DMS53 (cell line): ENCODE measurements at places on chromosomes 5 and 9.
A peak's percentile ranks its signal among the peaks of the same experiment; 100 is the strongest.

DNA sequence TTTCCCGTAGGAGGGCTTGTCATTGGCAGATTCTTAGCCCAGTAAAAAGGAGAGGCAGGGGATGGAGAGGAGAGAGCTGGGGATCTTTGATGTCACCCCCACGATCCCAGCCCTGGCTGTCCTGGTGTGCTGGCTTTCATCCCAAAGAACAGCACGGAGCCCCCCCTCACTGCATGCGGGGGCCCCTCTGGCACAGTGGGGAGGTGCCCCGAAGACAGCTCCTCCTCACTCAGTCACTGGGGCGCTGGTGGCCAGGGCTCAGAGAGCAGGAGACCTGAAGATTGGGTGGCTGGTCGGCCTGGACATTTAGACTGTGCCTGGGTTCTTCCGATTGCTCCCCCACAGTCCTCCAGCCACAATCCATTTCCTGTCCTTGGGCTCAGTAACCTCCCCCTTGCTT is 207.5 kb downstream of the MELK start:
- DNase-seq = no peak

GRCh38 chr5:6261256-6261655 is 117.1 kb downstream of the MED10 start:
- DNase-seq = no peak

GRCh38 chr5:64144425-64145215 is 21.0 kb upstream of the RNF180 start:
- DNase-seq = no peak

GRCh38 chr9:81631218-81631745 is 58.1 kb downstream of the TLE1 start:
- DNase-seq = no peak

DNA sequence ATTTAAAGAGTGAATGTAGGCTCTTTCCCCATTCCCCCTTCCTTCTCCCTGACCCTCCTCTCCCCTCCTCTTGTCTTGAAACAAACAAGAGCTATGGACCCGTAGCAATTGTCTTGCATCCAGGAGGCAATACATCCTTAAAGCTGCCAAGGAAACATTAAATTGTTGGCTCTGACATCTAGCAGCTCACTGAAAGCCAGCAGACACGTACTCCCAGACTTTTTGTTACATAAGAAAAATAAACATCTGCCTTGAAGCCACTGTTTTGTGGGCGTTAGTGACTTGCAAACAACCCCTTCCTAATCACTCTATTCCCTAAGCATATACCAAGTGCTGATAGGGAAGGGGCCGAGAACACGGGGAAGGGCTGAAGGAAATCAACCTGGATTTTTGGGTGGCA is 8.6 kb downstream of the SLC45A2 start:
- DNase-seq = no peak

DNA sequence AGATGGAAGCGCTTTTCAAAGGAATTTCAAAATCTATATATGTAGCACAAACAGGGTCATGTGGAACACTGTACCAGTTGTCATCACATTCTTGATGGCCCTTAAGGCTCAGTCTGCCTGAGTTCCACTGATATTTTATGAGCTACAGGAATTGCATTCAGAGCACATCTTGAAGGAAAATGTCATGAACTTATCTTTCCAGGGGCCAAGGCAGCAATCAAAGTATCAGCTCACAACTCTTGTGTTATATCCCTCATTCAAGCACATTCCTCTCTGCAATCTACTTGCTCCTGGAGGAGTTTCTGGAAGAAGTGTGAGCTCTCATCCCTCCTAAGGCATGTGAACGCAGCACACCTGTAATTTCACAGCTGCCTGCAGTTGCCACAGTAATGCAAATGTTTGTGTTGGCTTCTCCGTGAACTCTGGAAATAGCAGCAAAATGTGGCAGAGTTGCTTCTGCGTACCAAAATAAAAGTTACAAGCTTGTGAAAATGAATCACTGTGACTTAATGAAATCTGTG is 89.7 kb upstream of the EQTN start:
- DNase-seq = peak; percentile 17

DNA sequence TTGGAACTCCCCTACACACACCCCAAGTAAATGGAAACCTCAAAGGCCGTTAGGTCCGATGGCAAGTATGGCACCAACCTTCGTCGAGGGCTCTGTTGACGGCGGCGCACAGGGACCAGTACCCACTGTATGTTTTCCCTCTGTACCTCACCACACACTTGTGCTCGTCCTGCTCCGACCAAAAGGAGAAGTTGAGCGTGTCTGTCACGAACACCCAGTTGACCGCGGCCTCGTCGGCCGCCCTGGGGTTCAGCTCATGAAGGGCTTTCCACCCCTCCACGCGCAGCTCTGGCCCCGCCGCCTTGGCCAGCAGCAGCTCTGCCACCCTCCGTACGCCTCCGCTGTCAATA is 24.0 kb downstream of the HNRNPK start:
- peak; percentile 66 for DNase-seq

DNA sequence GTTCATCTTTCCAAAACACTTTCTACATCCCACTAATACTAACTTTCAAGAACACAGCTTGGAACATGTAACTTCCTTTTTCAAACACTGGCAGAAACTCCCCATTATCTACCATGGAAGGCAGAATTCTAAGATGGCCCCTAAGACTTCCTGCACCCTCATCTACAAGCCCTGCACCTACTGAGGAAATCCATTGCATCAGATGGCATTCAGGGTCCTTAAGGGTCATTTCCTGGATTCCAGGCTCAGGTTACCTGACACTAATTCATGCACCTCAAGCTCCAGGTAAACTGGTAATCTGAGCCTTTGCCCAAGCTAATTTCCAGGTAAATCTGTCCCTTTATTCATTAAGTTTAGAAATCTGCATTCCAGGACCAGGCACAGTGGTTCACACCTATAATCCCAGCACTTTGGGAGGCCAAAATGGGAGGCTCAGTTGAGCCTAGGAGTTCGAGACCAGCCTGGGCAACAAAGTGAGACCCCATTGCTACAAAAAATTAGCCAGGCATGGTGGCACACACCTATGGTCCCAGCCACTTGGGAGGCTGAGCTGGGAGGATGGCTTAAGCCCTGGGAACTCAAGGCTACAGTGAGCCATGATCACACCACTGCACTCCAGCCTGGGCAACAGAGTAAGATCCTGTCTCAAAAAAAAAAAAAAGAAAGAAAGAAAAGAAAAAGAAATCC is 91.6 kb downstream of the NFIB start:
- peak; percentile 13 for DNase-seq

DNA sequence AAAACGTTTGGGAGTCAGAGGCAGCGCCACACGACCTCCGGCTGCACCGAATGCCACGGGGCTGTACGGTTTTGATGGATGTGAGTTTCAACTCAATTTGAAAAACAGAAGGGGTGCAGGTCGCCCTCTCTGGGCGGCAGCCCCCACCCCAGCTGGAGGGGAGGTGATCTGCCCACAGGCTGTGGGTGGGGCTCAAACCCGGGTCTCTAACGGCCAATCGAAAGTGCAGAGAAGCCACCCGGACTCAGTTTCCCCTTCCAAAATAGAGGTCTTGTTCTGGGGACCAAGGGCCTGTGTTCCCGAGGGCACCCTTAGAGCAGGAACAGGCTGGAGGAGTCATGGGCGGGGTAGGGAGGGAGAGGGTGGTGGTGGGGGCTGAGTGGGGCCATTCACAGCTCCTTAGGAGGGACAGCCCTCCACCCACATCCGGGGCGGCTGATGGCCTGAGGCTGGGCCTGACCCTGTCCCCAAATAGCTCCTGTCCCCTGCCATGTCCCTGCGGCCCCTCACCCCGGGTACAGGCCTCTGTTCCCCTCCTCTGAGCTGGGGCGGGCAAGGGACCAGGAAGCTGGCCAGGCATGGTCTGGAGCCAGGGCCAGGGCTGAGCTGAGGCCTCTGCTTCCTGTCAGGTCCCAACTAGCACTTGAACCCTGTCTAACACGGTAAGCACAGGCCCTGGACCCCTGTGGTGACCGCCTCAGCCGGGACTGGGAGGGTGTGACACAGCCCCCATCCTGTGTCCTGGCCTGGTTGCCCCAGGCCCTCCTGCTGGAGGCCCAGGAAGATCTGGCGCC is 22.6 kb upstream of the NOTCH1 start:
- DNase-seq = no peak

DNA sequence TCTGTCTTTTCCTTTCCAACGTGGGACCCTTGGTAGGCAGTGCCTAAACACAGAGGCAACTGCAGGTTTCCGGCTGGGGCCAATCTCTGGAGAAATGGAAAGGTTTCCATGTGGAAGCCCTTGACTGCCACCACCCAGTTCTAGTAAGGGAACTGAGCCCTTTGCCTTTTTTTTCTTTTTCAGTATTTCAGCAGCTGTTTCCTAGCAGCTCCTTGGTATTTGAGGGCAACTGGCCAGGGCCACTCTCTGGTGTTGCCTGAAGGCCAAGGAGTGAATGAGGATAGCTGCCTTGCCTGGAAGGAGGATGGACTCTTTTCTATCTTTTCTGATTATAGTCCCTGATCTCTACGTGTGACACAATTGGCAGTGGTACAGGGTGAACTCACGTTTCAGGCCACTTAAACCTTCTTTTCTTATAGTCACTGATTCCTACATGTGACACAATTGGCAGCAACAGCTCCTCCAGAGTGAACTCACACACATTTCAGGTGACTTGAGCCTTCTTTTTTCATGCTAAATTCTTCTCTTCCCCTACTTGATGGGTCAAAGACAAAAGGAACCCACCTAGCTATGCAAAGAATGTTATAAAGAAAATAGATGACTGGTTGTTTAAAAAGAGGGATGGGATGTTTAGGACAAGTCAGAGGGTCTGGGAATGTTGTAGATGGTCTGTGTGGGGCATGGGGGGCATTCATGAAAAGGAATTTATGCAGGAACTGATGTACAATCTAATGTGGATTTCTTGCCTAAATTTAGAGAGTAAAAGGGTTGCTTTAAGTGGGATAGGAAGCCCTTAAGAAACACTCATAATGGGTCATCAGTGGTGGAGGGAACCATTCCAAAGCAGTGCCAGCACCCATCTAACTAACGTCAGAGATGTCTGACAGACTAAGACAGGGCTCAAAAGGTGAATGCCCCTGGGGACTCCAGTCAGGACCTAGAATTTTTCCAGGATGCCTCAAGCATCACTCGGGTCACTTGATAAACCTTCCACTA is 190.1 kb downstream of the TMEM232 start:
- DNase-seq = no peak

- no peak for DNase-seq
These were observed 70.4 kb upstream of the SLC1A3 start for GRCh38 chr5:36535859-36536615.
